ENCODE measurements at places on chromosomes 2 and 18.

GRCh38 chr2:240596080-240596460, 9.5 kb downstream of the CAPN10 start:
- no peak for DNase-seq

DNA sequence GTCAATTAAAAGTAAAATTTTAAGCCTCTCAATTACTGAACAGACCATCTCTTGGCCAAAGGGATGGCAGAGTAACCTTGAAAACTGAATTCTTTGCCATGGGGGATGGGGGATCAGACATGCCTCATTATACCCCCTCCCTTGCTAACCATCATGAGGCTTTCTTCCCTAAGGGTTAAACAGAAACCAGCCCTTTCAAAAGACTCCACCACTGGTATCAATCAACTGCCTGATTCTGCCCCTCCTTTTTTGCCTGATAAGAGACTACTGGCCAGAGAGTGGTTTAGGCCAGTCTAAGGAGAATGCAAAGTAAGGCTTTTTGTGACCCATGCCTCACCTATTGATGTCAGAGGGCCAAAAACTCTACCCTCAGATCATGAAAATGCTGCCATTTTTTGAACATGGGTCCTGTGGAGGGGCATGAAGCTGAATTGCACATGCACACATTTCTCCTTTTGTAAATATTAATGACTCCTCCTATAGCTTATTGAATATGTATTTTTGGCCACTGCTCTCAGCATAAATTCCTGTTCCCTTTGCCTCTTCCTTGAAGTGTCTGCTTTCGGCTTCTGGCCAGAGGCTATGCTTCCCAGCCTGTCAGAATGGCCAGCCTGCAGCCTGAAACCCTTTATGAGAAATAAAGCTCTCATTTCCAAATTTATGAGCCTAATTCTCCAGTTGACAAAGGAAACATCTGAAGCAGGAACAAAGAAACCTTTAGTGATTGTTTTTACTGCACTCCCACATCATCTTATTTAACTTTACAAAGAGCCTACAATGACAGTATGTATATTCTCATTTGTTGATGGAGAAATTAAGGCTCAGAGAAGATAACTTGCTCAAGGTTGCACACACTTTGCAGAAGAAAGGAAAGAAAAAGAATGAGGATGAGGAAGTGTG, 270.7 kb upstream of the CELF4 start:
- no peak for DNase-seq

GRCh38 chr18:46573156-46573555, 83.9 kb downstream of the LOXHD1 start:
- DNase-seq, result no peak

DNA sequence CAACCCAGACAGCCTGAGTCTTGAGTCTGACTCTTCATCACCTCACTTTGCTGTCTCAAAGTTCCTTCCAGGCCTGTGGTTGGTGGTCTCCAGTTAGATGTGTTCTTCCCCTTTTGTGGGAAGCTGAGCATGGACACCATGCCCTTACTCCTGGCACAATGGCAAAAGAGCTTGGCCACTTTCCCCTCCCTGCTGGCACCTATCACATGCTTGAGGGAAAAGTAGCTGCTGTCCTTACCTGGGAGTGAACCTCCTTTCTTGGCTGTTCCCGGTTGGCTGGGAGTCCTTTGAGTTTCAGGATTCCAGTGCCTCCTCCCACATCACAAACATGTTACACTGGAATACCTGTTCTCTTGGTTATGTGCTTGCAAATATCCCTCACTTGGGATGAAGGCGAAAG, 97.8 kb downstream of the GATA6 start:
- no peak for DNase-seq

DNA sequence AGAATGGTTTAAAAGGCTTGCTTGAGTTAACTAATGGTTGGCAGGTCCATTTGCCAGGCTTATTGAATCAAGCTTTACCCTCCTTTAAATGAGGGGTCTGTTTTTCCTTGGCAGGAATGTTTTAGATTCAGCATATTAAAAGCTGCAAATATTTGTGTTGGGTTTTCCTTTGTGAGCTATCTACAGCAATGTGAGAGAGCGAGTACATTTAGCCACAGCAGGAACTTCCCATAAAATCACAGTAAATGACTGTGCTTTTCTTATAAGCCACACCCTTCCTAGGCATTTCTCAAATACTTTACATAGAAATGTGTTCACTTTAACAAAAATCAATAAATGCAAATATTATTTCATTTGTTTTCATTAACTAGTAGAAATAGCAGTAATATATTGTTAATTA, 23.9 kb downstream of the CALCRL start:
- no peak for DNase-seq

DNA sequence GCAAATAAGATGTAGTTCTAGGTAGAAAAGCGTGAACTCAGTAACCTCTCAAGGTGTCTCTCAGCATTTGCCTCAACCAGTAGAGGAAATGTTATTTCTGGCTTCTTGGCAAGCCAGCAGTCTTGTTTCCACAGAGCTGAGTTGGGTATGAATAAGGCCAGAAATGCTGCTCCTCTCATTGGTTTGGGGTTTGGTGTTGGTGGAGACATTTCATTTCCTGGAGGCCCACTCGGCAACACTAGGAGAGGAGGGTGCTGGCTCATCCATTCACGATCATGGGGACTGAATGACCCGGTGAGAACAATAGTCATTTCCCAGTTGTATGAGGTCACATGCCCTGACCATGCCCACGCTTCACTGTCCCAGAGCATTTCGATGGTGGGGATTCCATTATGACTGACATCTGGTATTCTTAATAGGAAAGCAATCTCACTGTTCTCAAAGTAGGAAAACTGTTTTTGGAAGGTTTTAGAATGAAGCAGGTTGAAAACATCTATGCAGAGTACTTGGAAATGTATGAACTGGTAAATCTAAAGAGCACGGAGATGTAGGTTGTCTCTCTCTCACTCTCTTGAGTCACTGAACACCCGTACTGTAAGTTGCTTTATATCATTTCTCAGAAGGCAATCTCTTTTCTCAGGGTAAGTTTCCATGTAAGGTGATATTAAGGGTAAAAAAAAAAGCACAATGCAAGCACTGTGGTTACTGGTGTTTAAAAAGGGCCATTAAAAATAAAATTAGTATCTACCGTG, 37.1 kb upstream of the CTLA4 start:
- DNase-seq, result no peak

GRCh38 chr2:5368263-5368662, 323.9 kb upstream of the SOX11 start:
- no peak for DNase-seq

- no peak for DNase-seq
These were observed 36.2 kb downstream of the TLK1 start for GRCh38 chr2:171124541-171124940.

DNA sequence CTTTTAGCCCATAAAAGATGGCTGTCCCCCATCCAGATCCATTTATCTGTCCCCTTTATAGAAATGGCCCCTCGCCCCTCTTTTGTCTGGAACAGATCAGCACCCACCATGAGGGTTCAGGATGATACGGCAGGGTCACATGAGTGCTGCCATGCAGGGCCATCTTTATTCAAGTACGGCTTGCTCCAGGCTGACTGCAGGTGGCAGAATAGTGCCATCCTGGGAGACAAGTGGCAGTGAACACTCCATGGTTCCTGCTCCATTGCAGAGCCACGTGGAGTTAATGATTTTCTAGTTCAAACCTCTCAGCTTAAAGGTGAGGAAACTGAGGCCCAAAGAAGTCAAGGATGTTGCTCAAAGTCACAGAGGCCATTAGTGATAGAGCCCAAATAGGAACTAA, 180.6 kb downstream of the CLIP4 start:
- peak; percentile 36 for DNase-seq

- DNase-seq, result no peak
These were observed 105.5 kb upstream of the CELF4 start for GRCh38 chr18:37671119-37671518.

GRCh38 chr2:238267341-238267710, 21.1 kb downstream of the PER2 start:
- DNase-seq, result no peak

DNA sequence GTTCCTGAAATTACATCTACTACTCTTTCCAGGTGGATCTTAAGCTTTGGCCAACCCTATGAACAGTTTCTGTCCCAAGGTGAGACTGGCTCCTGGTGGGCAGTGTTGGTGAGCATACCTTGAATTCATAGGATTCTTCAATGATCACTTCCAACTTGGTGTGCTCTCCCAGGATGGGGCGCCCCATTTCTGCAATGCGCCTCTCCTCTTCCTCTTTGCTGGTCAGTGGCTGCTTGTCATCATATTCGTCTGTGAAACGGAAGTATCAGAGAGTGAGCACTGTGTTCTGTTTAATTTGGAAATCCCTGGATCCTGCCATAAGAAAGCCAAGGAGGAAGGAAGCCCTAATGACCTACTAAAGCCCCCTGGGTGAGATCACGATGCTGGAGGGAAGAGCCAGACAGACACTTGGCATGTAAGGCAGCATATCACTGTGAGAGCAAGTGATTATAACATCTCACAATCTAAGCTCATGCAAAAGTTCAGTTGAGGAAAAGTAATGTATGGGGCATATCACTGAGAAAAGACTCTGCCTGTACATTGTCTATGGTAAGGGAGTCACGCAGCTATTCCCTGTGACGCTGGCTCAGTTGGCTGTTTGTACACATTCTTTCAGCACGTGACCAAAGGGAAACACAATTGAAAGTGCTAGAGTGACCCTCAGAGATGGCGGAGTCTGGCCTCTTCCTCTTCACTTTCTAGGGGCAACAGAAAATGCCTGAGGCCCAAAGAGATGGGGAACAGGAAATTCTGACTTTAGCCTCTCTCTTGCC, 287.0 kb downstream of the SLC8A1 start:
- DNase-seq, result no peak

- no peak for DNase-seq
These were observed 64.6 kb downstream of the BMP10 start for GRCh38 chr2:68806511-68807109.

DNA sequence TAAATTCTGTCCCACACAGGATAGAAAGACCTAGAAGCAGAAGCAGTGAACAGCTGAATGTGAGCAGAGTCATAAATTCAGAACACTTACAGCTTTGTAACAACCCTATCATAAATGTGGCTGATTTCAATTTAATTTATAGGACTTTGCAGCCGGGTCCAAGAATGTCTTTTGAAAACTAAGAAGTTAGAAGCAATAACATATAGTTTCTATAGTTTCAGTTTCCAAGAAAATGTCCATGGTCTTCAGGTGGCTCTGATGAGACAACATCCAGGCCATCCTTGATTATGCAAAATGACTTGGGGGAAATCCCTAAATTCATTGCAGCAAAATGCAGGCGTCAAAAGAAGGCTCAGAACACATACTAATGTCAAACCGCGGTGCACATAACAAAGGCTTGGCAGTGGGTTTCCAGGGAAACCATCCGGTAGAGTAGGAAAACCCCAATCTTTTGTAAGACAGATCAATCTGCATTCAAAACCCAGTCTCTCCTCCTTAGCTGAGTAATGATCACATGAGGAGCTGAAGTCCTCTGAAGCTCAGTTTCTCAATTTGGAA, 442.2 kb upstream of the ID2 start:
- no peak for DNase-seq

- peak; percentile 6 for DNase-seq
These were observed 1.3 kb upstream of the ZNF24 start for GRCh38 chr18:35345460-35345921.

- DNase-seq, result no peak
These were observed 21.3 kb downstream of the PRKAG3 start for GRCh38 chr2:218810256-218810655.

- DNase-seq, result no peak
These were observed 293.2 kb downstream of the PIEZO2 start for GRCh38 chr18:10856132-10856531.

- no peak for DNase-seq
These were observed 317.0 kb downstream of the CYP26B1 start for GRCh38 chr2:71830497-71831192.

- no peak for DNase-seq
These were observed 124.5 kb upstream of the CTDP1 start for GRCh38 chr18:79554945-79555645.

DNA sequence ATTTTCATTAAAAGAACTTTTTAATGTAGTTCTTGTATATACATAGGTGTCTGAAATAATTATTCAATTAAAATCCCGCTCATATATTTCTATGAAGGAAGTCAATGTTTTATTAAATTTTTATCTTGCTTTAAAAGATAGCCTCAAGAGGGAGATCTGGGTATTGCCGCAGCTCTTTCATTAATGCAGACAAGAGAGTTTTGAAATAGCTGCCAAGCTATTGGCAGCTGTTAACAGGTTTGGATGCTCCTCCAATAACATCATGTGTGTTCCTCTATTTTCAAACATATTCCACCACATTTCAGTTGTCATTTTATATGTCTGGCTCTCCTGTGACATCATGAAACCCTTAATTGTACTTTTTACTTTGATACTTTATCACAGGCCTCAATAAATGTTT, 12.9 kb upstream of the NT5C1B start:
- DNase-seq, result no peak

DNA sequence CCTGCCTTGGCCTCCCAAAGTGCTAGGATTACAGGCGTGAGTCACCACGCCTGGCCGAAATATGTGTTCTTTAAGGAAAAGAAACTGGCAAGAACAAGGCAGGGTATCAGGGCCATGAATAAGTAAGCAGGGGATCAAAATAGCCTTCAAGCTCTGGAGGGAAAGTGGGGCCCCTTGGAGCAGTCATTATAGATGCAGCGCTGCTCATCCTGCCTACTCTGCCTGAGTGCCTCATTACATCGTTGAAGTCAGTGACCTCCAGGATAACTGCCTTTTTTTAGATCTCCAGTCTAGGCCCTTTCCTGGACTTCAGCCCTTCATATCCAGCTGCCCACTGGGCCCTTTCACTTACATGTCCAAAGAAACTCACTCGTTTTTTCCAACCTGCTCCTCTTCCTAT, 69.8 kb upstream of the PPM1B start:
- DNase-seq, result no peak

- DNase-seq, result no peak
These were observed 28.4 kb downstream of the HNRNPLL start for GRCh38 chr2:38574278-38574677.

GRCh38 chr2:32719430-32719829, 91.6 kb downstream of the TTC27 start:
- no peak for DNase-seq

GRCh38 chr2:74921236-74921736, 37.2 kb upstream of the POLE4 start:
- DNase-seq, result no peak

DNA sequence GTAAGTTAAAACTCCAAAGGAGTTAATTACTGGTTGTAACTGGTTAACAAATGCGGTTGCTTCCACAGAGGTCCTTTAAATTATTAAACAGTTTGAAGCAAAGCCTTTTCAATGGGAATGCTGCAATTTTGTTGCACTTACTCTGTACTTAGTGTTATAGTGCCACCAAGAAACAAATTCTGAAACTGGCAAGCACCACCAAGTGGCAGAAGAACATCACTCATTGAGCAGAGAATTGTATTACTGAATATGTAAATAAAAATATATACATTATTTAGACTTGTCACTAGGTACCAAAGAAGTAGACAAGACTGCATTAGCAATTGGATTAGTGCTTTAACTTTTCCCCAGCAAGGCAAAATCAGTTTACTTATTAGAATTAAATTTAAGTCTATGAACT, 2.6 kb upstream of the TMEFF2 start:
- DNase-seq, result no peak

Data from hepatic stellate cell (primary cell).